ENCODE measurements at places on chromosomes 16 and 17.

DNA sequence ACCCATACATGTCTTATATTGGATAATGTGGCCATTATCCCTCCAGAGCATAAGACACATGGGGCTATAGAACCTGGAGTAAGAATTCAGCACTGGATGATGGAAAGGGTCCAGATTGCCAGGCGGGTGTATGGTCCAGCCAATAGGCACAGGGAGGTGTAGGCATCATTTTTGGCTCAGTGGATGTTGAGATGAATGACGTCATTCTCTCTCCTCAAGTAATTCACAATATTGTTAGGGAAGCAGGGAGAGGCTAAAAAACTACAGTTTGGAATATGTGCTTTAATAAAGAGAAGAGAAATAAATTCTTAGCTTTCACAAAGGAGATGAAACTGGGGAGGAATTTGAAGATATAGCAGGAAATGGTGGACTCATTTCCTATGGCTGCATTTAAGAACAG, 461.1 kb upstream of the GOT2 start:
- no peak for DNase-seq

DNA sequence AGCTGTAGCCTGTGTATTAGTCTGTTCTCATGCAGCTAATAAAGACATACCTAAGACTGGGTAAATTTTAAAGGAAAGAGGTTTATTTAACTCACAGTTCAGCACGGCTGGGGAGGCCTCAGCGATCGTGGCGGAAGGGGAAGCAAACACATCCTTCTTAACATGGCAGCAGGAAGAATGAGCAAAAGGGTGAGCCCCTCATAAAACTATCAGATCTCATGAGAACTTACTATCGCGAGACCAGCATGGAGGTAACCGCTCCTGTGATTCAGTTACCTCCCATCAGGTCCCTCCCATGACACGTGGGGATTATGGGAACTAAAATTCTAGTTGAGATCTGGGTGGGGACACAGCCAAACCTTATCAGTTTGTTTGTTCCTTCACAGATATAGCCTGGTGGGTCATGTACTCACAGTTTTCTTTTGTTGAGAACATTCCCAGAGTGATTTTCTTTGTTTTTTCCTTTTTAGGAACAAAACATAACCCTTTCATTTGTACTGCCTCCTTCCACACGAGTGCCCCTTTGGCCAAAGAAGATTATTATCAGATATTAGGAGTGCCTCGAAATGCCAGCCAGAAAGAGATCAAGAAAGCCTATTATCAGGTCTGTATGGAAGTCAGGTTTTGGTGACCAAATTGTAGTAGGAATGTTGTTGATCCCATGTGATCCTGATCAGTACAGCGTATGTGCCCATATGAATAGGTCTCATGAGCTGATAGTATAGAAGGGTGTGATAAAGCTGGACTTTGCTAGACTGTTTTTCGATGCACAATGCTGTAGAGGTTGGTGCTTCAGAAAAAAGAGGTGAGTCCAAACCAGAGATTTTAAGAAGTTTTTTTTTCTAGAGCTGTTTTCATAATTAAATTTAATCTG, 8.5 kb downstream of the DNAJA3 start:
- no peak for DNase-seq

DNA sequence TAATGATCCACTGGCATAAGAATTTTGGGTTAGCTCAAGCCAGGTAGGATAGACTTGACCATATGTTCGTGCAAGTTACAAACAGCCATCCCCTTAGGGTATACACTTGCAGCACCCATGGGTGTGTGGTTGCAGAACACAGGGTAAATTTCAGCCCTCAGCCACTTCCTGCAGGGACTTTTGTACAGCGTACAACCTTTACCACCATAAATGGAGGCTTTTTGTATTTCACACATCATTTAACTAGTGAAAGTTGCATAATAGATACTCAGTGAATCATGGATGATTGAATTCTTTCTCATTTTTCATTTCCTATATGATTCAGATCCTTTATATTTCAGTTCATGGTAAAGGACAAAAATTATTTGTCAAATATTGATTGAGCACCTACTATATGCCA, 473.9 kb downstream of the CDH13 start:
- DNase-seq = no peak

DNA sequence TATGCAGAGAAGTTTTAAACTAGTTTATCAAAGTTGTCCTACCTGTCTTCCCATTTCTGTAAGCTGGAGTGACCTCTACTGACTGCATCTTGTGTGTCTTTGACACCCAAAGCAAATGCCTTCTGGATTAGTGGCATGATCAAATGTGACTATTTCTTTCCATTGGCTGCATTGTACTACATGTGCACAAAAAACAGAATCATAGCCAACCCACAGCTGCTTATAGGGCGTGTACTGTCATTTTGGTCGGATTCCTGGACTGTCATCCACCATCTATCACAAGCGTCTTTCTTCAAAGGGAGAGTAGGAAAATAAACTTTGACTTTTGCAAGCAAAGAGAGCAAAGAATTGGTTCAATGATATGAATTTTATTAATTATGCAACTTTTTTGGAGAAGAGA, 310.6 kb downstream of the MAP2K6 start:
- no peak for DNase-seq

DNA sequence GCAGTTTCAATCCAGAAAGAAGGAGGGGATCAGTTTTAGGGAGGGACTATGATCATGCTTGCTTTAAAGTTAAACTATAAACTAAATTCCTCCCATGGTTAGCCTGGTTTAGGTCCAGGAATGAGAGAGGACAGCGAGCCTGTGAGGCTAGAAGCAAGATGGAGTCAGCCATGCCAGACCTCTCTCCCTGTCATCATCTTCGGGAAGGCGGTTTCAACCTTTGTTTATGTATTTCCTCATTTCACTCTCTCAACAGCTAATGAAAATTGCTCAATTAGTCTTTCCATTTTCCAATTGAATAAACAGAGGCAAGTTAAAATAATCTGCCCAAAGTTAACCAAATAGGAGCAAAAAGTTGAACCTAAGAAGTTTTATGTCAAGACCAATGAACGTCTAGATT, 201.5 kb downstream of the KCNJ2 start:
- no peak for DNase-seq

DNA sequence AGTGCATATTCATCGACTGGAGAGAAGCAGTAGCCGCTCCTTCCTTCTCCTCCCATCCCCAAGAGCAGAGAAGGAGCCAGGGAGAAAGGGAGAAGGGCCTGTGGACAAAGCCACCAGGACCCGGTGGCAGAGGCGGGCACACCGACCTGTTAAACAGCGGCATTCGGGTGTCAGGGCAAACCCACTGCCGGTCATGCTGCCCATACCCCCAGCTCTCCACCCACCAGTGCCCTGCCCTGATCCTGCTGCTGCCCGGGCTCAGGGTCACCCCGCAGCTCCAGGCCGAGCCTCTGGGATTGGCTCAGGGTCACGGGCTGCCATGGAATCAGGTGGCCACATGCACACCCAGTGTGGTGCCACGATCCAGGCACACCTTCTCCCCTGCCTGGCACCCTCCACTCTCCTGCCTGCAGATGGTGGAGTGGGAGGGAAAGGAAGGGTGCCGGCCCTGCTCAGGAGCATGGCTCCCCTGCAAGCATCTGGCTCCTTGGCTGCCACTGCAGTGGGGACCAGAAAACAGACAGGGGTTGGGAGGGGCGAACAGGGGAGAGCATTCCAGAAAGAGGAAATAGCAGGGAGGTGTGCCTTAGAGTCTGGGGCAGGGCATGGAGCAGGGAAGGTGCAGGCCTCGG, 18.3 kb upstream of the RASD1 start:
- DNase-seq = no peak

- no peak for DNase-seq
Observed at GRCh38 chr17:45276031-45276430, 14.1 kb upstream of the SPATA32 start.

DNA sequence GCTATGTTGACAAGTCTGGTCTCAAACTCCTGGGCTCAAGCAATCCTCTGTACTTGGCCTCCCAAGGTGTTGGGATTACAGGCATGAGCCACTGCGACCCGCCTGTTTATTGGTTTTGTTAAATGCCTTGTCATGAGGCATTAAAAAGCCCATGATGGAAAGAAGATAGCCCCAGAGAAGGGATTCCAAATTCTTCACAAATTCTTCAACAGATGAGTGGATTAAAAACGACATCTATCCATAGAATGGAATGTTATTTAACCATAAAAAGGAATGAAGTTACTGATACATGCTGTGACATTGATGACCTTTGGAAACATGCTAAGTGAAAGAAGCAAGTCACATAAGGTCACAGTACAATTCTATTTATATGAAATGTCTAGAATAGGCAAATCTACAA, 4.7 kb downstream of the SGF29 start:
- no peak for DNase-seq

DNA sequence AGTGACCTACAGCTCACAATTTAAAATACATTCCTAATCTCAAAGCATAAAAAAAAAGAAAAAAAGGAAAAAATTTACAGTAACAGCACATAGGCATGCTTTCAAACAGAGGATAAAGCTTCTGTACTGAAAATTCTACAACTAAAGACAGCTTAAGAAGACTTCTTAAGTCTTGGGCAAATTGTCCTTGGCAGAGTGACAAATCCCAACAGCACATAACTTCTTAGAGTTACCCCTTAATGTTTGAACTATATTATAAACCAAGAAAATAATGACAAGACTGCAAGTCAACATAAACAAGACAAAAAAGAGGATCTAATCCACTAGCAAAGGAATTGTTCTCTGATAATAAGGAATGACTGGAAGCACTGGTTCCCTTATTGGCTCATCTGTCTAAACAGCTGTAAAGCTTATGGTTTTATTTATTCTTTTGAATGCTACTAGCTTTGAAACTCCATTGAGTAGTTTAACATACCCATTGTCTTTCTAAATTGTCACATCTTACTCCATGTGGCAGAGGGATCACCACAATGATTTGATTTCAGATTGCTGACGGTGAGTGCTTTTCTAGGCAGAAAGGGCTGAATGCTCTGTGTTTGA, 1576.8 kb upstream of the GOT2 start:
- no peak for DNase-seq

- DNase-seq = no peak
Observed at GRCh38 chr17:42855048-42855596, 4.1 kb downstream of the AOC3 start.

GRCh38 chr17:70709596-70709995, 540.3 kb downstream of the KCNJ2 start:
- DNase-seq = no peak

- no peak for DNase-seq
Observed at GRCh38 chr17:40936976-40937375, 470 bp downstream of the KRT23 start.
